ENCODE measurements at places on chromosomes 5 and 9. TPM values are rescaled to one million over a fixed set of nuclear protein-coding genes. Genes with fewer than 3 reads are reported as not detected.

MELK gene
- 53.2 TPM for total RNA-seq

CKS2 gene
- 299 TPM for total RNA-seq

MTAP gene
- total RNA-seq = 84.3 TPM

CDH9 gene
- 0.21 TPM for total RNA-seq

FAM81B gene
- not detected for total RNA-seq

GRCh38 chr5:5480481-5481111, 58.1 kb downstream of the ICE1 start:
- peaks cover 12% of the 10 kb centered on the region for H3K4me1 ChIP-seq
- no peaks in the 10 kb centered on the region for H3K27me3 ChIP-seq
- H3K27ac ChIP-seq = no peak overlapping the region

DNA sequence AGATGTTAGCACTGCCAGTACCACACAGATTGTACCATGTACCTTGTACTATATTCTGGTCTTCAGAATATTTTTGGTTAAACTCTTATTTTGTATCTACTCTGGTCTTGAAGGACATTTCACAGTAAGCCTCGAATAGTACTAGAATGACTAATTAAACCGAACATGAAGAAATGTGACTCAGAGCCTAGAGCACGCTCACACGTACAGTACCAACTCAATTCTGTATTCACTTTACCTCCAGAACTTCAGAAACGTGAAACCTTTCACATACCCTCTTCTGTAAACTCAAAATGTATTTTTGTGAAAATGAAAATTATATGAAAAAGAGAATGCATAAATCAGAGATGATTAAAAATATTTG, 112.8 kb downstream of the MVB12B start:
- no peak overlapping the region for H3K4me3 ChIP-seq
- no peak overlapping the region for H3K27ac ChIP-seq
- no peaks in the 10 kb centered on the region for H3K27me3 ChIP-seq
- DNase-seq = no peak

- no peaks in the 10 kb centered on the region for H3K36me3 ChIP-seq
- H3K4me1 ChIP-seq = peaks cover 13% of the 10 kb centered on the region
- no peaks in the 10 kb centered on the region for H3K27me3 ChIP-seq
- no peak for DNase-seq
These were observed 122.1 kb upstream of the SMIM23 start for GRCh38 chr5:171663311-171664085.

GRCh38 chr9:135116881-135117280, 29.4 kb downstream of the OLFM1 start:
- no peaks in the 10 kb centered on the region for H3K4me1 ChIP-seq
- H3K27me3 ChIP-seq = no peaks in the 10 kb centered on the region
- H3K27ac ChIP-seq = no peak overlapping the region
- DNase-seq = no peak
- no peak overlapping the region for H3K4me3 ChIP-seq

DNA sequence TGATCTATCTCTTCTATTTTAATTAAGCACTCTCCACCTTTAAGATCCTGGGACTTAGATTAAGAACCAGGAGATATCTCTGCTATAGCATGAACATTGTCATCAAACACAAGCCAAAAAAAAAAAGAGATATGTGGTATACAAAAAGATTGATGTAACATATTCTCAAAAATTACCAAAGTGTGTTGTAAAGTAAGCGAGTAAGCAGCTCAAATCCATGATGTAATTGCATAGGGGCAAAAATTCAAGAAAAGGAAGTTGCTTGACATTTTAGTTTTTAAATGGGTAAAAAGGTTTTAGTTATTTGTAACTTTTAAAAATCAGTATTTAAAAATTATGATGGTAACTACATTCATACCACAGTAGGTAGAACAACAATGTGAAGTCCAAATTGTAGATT, 40.7 kb downstream of the CNTRL start:
- H3K27ac ChIP-seq = no peak overlapping the region
- H3K4me1 ChIP-seq = no peaks in the 10 kb centered on the region
- no peak for DNase-seq
- no peaks in the 10 kb centered on the region for H3K36me3 ChIP-seq

N4BP3 gene
- 41.6 TPM for total RNA-seq

TAF11L10 gene
- total RNA-seq = not detected

- H3K4me1 ChIP-seq = peaks cover 7% of the 10 kb centered on the region
- no peak for DNase-seq
These were observed 81.5 kb downstream of the PALM2AKAP2 start for GRCh38 chr9:109861499-109861898.

- no peaks in the 10 kb centered on the region for H3K36me3 ChIP-seq
- peaks cover 11% of the 10 kb centered on the region for H3K4me1 ChIP-seq
- no peak for DNase-seq
- no peak overlapping the region for H3K27ac ChIP-seq
These were observed 24.3 kb downstream of the CPLX2 start for GRCh38 chr5:175895686-175896102.

GRCh38 chr9:79924836-79925235, 353.1 kb downstream of the TLE4 start:
- no peaks in the 10 kb centered on the region for H3K36me3 ChIP-seq
- no peak overlapping the region for H3K4me3 ChIP-seq
- no peak overlapping the region for H3K27ac ChIP-seq
- H3K27me3 ChIP-seq = no peaks in the 10 kb centered on the region
- peaks cover 11% of the 10 kb centered on the region for H3K4me1 ChIP-seq

DNA sequence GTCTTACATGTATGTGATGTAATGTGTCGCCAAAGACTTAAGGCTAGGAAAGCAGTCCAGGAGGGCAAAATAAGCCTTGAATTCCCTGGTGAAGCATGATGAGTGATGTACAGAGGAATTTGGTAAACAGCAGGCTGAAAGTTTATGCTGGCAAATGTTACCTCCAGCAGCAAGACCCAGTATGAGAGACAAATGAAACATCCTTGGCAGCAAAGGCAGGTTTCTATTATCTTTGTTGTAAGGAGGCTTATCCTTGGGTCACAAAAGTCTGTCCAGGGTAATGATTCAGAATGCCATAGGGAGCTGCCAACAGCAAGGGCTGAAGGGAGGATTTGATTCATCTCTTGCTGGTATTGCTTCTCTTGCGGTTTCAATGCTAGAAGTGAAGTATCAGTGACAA, 75.9 kb upstream of the HTR4 start:
- H3K27me3 ChIP-seq = no peaks in the 10 kb centered on the region
- H3K27ac ChIP-seq = no peak overlapping the region
- H3K4me1 ChIP-seq = peaks cover 18% of the 10 kb centered on the region
- H3K4me3 ChIP-seq = no peak overlapping the region
- H3K36me3 ChIP-seq = no peaks in the 10 kb centered on the region

ALDH1A1 gene
- 2.4 TPM for total RNA-seq

GRCh38 chr5:157108976-157109375, at the start of gene HAVCR2:
Gene HAVCR2 (minus strand): TSS chr5:157109044. CDS start chr5:157108983, 61 bp downstream.
- H3K27ac ChIP-seq = no peak within 1 kb of the TSS
- no peak within 1 kb of the TSS for H3K4me3 ChIP-seq
- no peaks in the 10 kb centered on the region for H3K36me3 ChIP-seq
- peaks cover 5% of the 10 kb centered on the region for H3K4me1 ChIP-seq
- no peak for DNase-seq
- no peaks in the 10 kb centered on the region for H3K27me3 ChIP-seq

GRCh38 chr9:92494856-92495255, 12.6 kb upstream of the ASPN start:
- no peaks in the 10 kb centered on the region for H3K4me1 ChIP-seq
- H3K27me3 ChIP-seq = no peaks in the 10 kb centered on the region
- no peak overlapping the region for H3K4me3 ChIP-seq
- no peak overlapping the region for H3K27ac ChIP-seq
- H3K36me3 ChIP-seq = no peaks in the 10 kb centered on the region

JAK2 gene
- total RNA-seq = 3.3 TPM

SLC6A19 gene
- total RNA-seq = not detected

GRCh38 chr9:112670991-112671625, 46.8 kb downstream of the INIP start:
- H3K4me1 ChIP-seq = peaks cover 9% of the 10 kb centered on the region
- no peak overlapping the region for H3K27ac ChIP-seq
- H3K36me3 ChIP-seq = no peaks in the 10 kb centered on the region
- no peak for DNase-seq

GRCh38 chr5:78827725-78828124, 157.4 kb downstream of the ARSB start:
- peaks cover 4% of the 10 kb centered on the region for H3K36me3 ChIP-seq
- H3K4me1 ChIP-seq = 0 out of 2 replicates have a peak, but pooled peaks cover 2% of the 10 kb centered on the region
- no peak overlapping the region for H3K27ac ChIP-seq

CCL27 gene
- 1.0 TPM for total RNA-seq

GNPDA1 gene
- 54.8 TPM for total RNA-seq

All from WTC11 (cell line).